DMS79 treated with DMSO at 0.1 percent for 48 hours (cell line): ENCODE measurements at places on chromosomes 5 and 9.

- DNase-seq = no peak
These were observed 30.6 kb upstream of the SMU1 start for GRCh38 chr9:33106827-33107621.

DNA sequence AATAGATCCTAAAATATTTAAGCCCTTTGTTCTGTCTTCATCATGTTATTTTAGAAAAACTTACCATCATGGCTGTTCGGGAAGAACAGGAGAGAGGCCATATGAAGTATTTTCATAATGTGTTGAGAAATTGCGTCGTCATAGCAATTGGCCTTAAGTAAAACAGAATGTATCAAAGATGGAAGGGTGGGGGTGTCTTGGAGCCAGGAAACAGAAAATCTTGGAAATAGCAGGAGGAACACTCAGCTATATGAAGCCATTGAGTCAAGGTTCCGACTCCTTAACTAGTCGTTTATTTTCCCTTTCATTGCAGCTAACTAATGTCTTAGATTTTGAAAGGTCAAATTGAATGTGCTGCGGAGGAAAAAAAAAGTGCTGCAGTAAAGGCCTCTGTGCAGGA is 1.3 kb downstream of the SPTAN1 start:
- no peak for DNase-seq

GRCh38 chr9:21968331-21969010 is 25.7 kb downstream of the CDKN2A start:
- DNase-seq = no peak

GRCh38 chr9:10678790-10679189 is 66.0 kb upstream of the PTPRD start:
- DNase-seq = no peak

- DNase-seq = no peak
These were observed 18.8 kb upstream of the FANCC start for GRCh38 chr9:95336281-95336680.

DNA sequence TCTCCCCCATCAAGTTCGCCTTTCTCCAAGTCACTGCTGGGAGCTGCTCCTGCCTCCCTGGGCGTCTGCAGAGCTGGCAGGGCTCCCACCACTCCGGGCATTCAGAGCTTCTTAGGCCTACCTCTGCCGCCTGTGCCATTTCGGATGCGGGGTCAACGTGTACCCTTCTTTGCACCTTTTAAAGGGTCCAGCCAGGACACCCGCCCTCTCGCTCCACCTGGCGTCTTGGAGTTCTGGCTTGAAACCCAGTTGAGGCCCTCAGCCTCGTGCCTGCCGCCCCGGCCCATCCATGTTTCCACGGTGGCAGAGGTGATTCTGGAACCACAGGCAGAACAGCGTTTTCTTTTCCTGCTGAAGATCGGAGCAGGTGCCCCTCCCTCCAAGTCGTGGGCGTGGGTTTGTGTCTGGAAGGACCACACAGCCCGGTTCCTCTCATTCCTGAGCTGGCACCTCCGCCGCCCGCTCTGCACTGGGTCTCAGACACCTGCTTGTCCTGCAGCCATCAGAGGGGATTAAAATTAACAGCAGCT is 32.9 kb downstream of the NDUFS6 start:
- no peak for DNase-seq

- DNase-seq = no peak
These were observed 18.9 kb downstream of the MRPS30 start for GRCh38 chr5:44827681-44828080.
